ENCODE measurements at places on chromosomes 4 and X.

DNA sequence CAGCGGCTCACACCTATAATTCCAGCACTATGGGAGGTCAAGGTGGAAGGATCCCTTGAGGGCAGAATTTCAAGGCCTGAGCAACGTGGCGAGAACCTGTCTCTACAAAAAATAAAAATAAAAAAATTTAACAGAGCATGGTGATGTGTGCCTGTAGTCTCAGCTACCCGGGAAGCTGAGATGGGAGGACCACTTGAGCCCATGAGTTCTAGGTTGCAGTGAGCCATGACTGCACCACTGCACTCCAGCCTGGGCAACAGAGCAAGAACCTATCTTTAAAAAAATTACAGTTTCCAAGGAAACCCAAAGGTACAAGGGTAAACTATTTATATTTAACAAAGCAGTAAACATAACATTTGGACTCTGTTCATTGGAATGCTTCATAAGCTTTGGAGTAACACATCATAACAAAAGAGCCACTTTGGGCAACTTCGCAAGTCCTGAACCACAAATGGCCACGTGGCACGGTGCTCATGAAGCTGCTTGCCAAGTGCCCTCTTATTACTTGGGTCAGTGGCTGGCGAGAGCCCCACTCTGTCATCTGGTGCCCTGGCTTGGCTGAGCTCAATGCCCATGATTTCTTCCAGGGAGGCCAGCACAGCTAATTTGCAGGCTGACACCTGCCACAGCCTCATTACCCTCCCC lies 165.6 kb downstream of the SH3KBP1 start:
- DNase-seq: no peak

GRCh38 chr4:98148856-98149255 lies 5.6 kb upstream of the STPG2 start:
- DNase-seq: no peak

DNA sequence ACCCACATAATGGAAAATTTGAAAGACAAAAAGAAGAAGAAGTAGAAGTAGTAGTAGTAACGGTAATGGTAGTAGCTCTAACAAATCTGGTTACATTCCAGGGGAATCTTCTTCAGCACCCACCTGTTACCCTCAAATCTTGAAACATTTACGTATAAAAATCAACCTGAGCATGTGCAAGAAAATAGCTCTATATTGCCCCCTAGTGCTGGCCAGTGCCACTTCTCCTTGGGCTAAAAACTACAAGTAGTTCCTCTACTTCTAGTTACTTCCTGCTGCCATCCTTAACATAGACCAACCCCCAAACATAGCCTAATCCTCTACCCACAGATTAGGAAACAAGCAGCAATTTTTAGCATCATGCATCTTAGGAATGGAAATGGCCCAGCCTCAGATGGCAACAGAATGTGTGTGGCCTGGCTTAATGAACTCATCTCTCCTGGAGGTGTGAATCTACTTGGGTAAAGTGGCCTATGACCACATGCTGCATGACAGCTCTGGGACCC lies 3.1 kb downstream of the PDGFC start:
- DNase-seq: peak; percentile 72

DNA sequence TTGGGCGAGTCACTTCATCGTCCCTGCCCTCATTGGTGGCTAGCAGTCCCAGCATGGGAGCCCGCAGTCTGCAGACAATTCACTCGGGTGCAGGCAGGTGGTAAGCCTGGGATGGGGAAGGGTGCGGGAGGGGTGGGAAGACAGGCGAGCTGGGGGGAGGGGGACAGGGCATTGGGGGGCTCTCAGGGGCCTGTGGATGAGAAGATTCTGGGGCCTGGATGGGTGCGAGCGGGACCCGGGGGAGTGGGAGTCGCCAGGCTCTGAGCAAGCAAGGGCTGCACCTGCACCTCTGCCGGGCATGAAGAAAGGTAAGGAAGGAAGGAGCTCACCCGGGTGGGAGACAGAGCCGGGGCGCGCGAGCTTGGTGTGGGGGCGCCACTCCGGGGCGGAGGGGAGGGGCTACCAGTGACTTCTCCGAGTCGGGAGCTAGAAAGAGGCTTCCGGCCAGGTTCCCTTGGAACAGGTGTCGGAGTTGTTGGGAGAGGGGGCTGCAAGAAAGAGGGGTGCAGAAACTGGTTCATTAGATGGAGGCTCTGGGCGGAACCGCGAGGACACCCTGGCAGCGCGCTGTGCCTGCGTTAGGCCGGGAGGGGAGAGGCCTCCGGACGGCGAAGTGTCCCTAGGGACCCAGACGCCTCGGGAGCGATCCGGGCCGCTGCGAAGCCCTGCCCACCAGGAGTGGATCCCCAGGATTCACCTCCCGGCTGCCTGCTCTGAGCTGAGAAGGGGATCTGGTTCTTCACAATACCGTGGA lies 103.4 kb upstream of the PDLIM3 start:
- no peak for DNase-seq

DNA sequence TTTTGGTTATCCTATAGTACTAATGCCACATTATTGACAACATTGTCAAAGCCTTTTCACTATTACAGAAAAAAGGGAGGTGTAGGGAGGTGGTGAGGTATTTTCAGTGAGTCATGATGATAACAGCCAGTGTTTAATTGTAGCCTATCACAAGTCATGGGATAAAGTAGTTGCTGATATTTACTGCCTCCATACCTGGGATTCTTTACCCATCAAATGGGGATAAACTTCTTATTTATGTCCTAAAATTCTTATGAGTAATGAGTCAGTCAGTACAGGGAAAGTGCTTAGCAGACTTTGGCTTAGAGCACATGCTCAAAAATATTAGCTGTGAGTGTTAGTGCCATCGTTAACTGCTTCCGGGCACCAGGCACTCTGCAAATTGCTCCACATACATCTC lies 25.7 kb downstream of the ADGRG2 start:
- no peak for DNase-seq

- no peak for DNase-seq
These were observed 25.4 kb downstream of the TMSB4X start for GRCh38 chrX:13000301-13000811.

DNA sequence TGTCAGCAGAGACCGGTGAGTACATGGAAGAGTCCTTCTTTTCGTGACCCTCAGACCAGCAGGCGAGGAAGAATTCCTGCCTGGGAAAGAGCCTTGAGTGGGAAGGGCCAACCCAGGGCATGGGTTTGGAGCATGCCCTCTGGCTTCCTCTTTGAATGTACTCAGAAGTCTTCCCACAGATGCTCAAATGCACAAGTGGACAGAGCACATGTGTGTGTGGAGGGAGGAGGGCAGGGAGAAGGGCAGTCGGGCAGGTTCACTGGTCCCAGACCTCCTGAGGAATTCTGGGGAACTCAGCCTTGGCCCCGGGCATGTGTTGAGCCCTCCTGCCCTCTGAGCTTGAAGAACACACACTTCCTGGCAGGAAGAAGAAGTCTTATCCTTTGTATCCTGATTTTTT lies 63.2 kb upstream of the HELT start:
- DNase-seq: no peak

GRCh38 chr4:13642170-13642950 lies 14.8 kb upstream of the BOD1L1 start:
- no peak for DNase-seq

GRCh38 chrX:153490217-153490930 lies 4.4 kb upstream of the BGN start:
- no peak for DNase-seq

DNA sequence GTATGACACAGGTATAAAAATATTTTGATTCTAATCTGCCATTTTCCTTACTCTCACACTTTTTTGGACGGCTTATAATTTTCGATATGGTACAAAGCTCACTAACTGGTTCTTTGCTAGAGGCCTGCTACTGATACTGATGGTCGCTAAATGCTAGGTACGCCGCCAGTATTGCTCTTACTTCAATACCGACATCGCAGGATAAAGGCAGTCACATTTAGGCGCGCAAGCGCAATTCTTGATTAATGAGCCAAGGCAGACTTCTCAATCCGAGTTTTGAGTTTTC lies 557 bp upstream of the USP38 start:
- DNase-seq: no peak

DNA sequence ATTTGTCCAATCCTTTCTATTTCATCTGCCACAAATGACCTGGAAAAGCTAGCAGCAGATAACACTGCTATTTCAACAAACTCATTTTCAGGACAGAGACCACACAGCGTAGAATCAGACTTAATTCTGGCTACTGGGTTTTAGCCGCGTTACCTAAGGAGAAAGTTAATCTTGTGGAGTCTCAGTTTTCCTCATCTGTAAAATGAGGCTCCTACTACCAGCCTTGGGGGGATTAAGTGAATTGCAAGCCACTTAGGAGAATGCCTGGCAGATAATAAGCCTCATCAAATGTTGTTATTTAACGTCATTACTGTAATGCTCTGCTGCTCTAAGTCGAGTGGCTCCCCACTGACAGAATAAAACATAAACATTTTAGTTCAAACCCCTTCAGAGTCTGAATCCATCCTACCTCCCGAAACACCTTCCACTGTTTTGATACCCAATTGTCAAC lies 1.4 kb downstream of the CCNI start:
- DNase-seq: no peak

DNA sequence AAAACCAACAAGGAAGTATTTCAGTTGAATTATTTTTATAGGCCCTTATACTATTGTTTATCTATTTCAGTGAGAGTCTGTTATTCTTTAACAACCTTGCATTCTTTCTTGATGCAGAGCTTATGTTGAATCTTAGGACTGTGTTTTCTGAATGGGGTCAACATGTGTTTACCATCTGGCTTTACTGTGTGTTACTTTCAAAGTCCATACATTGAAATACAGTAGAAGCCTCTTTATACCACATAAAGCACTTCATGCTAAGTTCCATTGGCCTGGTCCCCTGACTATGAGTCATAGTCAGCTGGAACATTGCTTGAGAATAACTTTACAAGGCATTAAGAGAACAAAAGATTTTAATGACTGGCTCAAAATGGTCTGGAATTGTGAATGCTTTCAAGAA lies 152.6 kb downstream of the GASK1B start:
- DNase-seq: peak; percentile 25

DNA sequence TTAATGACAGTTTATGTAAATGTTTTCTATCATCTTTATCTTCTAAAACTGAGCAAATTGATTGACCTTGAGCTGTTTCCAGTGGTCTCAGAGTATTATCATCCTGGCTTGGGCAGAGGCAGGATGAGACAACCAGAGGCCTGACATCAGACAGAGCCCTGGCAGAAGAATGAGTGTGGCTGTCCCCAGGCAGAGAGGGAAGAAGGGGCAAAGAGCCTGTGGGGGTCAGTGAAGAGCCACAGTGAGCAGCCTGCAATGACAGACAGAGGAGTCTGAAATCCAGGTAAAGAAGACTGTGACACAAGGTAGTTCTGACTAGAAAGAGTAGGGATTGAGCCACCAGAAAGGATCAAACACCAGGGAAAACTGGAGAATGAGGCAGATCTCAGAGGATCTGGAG lies 182.4 kb upstream of the ARSJ start:
- DNase-seq: no peak

- no peak for DNase-seq
These were observed 35.4 kb downstream of the IGFBP7 start for GRCh38 chr4:57074744-57075143.

DNA sequence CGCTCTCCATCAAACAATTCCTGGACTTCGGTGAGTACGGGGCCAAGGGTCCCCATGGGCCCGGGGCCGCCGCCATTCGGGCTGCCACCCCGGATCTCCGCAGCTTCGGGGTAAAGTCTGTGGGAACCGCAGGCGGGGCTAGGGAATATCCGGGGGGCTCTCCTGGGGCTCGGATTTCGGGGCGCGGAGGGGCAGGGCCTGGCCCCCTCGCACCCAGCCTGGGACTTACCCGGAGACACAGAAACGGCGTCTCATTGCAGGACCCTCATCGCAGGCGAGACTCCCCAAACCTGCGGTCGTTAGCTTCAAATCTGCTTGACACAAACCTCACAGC lies 413 bp downstream of the PDK3 start:
- no peak for DNase-seq

DNA sequence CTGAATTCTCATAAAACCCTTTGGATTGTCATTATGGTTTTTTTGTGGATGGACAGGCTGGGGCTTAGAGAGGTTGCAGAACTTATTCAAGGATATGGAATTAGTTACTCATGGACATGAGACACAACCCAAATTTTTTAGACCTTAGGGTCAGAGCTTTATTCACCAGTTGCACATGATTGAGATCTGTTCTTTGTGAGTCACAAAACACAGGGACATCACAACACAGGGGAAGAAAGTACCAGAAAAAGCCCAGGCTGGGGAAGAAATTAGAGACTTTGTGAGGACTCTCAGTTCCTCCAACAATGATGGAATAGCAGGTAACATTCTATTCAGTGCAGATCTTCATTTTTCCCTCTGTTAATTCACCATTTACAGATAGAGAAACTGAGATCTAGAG lies 602.4 kb upstream of the CPEB2 start:
- DNase-seq: no peak

DNA sequence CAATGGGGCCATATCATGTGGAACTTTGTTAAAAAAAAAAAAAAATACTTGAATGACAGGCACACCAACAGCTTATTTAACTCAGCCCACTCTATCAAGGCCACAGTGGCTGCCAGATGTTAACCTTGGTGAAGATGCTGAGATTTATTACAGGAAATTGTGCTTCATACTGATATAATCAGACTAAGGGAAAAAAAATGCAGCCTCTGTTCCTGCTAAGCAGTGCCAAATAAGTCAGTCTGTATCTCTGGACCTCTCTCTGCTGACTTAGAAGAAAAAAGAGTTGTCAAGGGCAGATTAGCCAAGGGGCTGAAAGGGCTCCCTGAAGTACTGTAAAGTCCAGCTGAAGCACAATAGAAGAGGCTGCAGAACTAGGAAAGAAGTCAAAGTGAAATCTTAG lies 677.7 kb upstream of the HTR2C start:
- DNase-seq: no peak

GRCh38 chrX:121103381-121103780 lies 56.0 kb downstream of the GLUD2 start:
- DNase-seq: no peak

GRCh38 chr4:32148111-32148666 lies 1428.0 kb downstream of the PCDH7 start:
- no peak for DNase-seq

DNA sequence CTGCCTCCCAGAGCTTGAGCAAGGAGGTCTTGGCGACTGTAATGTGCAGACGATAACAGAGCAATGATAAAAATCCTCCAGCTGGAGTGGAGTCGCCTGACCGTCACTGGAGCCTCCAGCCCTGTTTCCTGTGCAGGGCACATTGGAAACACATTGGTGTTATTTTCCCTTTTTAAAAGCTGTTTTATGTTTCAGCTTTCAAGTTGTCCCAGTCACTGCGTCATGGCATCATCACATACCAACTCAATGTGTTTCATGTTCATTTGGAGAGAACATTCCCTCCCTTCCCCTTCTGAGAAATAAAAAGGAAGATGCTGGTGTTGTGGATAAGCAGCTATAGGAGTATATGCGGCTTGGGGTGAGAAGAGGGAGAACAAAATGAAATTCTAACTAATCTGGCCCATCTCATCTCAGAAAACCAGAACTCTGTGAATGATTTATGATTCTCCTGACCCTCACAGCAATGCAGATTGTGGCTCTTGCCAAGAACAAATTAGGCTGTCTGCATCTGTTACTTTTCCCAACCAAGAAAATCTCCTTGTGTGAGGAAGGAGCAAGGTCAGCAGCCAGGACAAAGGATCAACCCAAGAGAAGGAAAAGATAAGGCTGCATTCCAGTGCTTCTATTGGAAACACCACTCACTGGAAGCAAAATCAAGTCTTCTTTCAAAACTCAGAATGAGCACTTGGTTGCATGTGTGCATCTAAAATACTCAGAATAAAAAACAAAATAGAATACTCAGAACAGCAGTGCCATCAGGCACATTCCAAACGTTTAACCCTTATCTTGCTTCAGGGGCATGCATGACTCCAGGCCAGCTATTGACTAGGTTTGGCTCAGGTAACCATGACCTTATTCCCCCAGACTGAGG lies 134.4 kb downstream of the RASL11B start:
- no peak for DNase-seq

- no peak for DNase-seq
These were observed 1.3 kb upstream of the CISD2 start for GRCh38 chr4:102867278-102868152.
